Ovary (tissue), 10 donors: ENCODE measurements at places on chromosomes 2 and 18. TPM values are rescaled to one million over a fixed set of nuclear protein-coding genes. Genes with fewer than 3 reads are reported as not detected.

Gene PDE1A
- polyA plus RNA-seq = 17.8 TPM

Gene SLC9A4
- polyA plus RNA-seq = not detected

Gene SCG2
- 2.0 TPM for polyA plus RNA-seq

Gene PRSS56
- polyA plus RNA-seq = not detected

Gene C2orf15
- polyA plus RNA-seq = 0.68 TPM

Gene HPCAL1
- 20.1 TPM for polyA plus RNA-seq

Gene SEPTIN10
- polyA plus RNA-seq = 48.9 TPM

Gene CKAP2L
- polyA plus RNA-seq = 1.3 TPM

Gene HNMT
- polyA plus RNA-seq = 95.3 TPM

Gene TPO
- polyA plus RNA-seq = 0.18 TPM

Gene INHBB
- 6.9 TPM for polyA plus RNA-seq

Gene VAMP5
- 35.7 TPM for polyA plus RNA-seq

Gene ABHD1
- polyA plus RNA-seq = 0.86 TPM

Gene SF3B1
- polyA plus RNA-seq = 189 TPM

Gene DNAJB2
- 87.5 TPM for polyA plus RNA-seq

Gene SOX11
- polyA plus RNA-seq = not detected

Gene ADRA2B
- 1.8 TPM for polyA plus RNA-seq

Gene CIB4
- polyA plus RNA-seq = 3.9 TPM

Gene KLHL14
- polyA plus RNA-seq = 0.50 TPM

Gene MEIS1
- polyA plus RNA-seq = 50.2 TPM

Gene CFAP65
- 0.04 TPM for polyA plus RNA-seq

Gene CCDC102B
- 2.3 TPM for polyA plus RNA-seq

Gene AQP12A
- not detected for polyA plus RNA-seq

Gene ZNF396
- polyA plus RNA-seq = 1.5 TPM

Gene ARHGEF4
- 9.6 TPM for polyA plus RNA-seq

Gene IMMT
- polyA plus RNA-seq = 30.6 TPM

Gene GPR55
- 0.05 TPM for polyA plus RNA-seq

Gene RUFY4
- polyA plus RNA-seq = 0.10 TPM

Gene C18orf54
- polyA plus RNA-seq = 0.87 TPM

Gene SLC16A14
- 8.1 TPM for polyA plus RNA-seq

Gene TGFA
- 1.4 TPM for polyA plus RNA-seq

Gene GPR75
- polyA plus RNA-seq = 1.1 TPM

Gene CDK5R2
- polyA plus RNA-seq = not detected

Gene ST6GAL2
- polyA plus RNA-seq = 3.0 TPM

Gene HDHD2
- 19.0 TPM for polyA plus RNA-seq

Gene CERS6
- 11.5 TPM for polyA plus RNA-seq

Gene COL4A3
- polyA plus RNA-seq = 2.4 TPM

Gene SNORC
- polyA plus RNA-seq = 0.93 TPM

Gene CYB5A
- 325 TPM for polyA plus RNA-seq

Gene FAM124B
- 2.7 TPM for polyA plus RNA-seq

Gene ACYP2
- 27.1 TPM for polyA plus RNA-seq

Gene NGEF
- 0.53 TPM for polyA plus RNA-seq

Gene ANO7
- polyA plus RNA-seq = 2.0 TPM

Gene SCN2A
- 0.15 TPM for polyA plus RNA-seq

Gene REG3G
- polyA plus RNA-seq = 0.30 TPM

Gene ALLC
- 1.0 TPM for polyA plus RNA-seq

Gene NETO1
- not detected for polyA plus RNA-seq

Gene AKAIN1
- not detected for polyA plus RNA-seq

Gene SIX2
- 0.06 TPM for polyA plus RNA-seq

Gene GKN1
- not detected for polyA plus RNA-seq

Gene RIT2
- polyA plus RNA-seq = not detected

Gene TUBA4B
- 0.18 TPM for polyA plus RNA-seq

Gene NFATC1
- 12.2 TPM for polyA plus RNA-seq

Gene NT5C1B
- polyA plus RNA-seq = not detected

Gene ACADL
- 4.5 TPM for polyA plus RNA-seq

Gene IL1R2
- 1.1 TPM for polyA plus RNA-seq

Gene COPS8
- 43.9 TPM for polyA plus RNA-seq

Gene CNTNAP5
- polyA plus RNA-seq = not detected

Gene SP140
- 0.23 TPM for polyA plus RNA-seq

Gene COLEC11
- 19.5 TPM for polyA plus RNA-seq
